ENCODE measurements at places on chromosomes 5 and 9. TPM values are rescaled to one million over a fixed set of nuclear protein-coding genes. Genes with fewer than 3 reads are reported as not detected.

DNA sequence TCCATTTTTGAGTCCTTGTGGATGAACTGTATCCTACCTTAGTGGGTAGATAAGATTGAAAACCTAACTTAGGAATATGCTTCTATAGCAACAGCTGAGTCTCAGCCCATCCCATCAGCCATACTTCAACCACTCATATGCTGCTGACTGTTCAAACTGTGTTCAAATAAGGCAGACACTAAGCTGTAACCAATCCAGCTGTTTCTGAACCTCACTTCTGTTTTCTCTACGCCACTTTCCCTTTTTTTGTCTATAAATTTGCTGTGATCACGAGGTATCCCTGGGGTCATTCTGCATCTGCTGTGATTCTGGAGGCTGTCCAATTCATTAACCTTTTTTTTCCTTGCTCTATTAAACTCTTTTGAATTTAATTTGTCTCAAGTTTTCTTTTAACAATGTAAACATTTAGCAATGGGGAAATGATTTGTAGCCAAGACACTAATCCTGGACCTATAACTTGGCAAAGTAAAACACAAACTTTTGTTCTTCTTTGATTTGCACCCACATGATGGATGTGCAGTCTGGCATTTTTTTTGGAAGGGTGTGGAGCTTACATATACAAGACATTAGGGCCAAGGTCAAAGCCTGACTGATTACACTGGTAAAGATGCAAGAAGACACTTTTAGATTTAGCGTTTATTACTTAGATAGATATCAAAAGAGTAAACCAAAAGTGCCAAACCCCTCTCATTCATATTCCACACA is 14.9 kb upstream of the SCGB3A2 start:
- DNase-seq, result no peak

DNA sequence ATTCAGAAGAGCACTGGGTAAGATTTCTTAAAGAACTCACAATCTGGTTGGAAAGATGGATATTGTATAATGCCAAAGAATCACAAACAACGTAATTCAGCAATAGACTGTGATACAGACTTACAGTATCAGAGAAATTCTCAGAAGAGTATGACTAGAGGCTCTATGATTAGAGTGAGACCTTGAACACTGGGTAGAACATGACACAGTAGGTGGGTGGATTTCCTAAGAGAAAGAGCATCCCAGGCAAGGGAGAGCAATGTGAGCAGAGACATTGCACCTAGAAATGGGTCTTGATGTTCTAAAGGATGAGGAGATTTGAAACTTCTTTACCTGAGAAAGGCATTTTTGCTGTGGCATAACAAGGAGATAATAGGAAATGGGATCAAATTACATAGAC is 27.3 kb upstream of the CAST start:
- DNase-seq, result no peak

GRCh38 chr5:143842920-143843319 is 31.0 kb downstream of the HMHB1 start:
- DNase-seq, result no peak

DNA sequence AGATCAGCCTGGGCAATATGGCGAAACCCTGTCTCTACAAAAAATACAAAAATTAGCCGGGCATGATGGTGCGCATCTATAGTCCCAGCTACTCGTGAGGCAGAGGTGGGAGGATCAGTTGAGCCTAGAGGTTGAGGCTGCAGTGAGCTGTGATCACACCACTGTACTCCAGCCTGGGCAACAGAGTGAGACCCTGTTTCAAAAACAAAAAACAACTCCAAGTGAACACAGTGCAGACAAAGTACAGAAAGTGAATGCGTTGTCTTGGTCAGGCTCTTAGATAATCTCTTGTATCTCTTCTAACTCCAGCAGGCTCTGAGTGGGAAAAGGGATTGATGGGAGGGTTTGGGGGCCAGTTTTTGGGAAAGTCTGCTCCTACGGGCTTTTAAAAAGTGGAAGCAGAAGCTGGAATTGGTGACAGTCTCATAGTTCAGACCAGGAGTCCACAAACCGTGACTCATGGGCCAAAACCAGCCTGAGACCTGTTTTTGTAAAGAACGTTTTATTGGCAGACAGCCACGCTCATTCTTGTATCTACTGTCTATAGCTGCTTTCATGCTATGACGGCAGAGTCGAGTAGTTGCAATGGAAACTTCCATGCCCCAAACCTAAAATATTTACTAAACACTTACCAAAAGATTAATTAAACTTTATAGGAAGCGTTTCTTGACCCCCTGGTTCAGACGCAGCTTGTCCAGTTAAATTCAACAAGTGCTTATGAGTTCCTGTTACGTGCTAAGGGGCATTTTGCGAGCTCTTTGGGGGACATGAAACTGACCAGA is 32.9 kb downstream of the NDST1 start:
- DNase-seq, result no peak

GRCh38 chr5:123262216-123262823 is 160.9 kb downstream of the CEP120 start:
- no peak for DNase-seq

- no peak for DNase-seq
Measured at GRCh38 chr5:96252596-96252995, 180.5 kb downstream of the PCSK1 start.

DNA sequence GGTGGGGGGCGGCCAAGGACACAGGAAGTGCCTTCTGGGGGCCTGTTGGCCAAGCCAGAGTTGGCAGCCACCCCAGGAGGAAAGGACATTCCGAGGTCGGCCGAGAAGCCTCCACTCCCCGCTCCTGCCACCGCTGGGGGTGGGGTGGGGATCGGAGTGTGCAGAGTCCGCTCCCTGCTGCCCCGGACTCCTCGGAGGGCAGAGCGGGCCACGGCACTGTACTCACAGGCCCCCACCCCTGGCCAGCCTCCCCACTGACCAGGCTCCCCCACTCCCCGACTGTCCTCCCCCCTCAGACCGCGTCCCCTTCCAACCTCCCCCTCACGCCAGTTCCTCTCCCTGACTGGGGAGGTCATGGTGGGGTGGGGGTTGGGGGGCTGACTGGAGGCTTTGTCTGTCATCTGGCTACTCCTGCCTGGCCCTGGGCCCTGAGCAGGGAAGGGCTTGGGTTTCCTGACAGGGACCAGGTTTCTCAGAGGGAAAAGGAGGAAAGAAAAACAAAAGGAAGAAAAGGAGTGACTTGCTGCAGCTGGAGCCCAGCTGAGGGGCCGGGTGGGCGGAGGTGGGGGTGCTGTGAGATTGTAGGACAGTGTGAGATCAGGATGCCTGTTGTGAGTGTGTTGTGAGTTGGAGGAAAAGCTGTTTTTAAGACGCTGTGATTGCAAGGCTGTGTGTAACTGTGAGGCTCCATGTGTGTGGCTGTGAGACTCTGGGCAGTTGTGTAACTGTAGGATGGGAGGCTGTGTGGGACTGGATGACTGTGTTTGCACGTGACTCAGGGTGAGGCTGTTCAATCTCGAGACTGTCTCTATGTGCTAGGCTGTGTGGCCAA is 29.7 kb downstream of the CNTFR start:
- no peak for DNase-seq

DNA sequence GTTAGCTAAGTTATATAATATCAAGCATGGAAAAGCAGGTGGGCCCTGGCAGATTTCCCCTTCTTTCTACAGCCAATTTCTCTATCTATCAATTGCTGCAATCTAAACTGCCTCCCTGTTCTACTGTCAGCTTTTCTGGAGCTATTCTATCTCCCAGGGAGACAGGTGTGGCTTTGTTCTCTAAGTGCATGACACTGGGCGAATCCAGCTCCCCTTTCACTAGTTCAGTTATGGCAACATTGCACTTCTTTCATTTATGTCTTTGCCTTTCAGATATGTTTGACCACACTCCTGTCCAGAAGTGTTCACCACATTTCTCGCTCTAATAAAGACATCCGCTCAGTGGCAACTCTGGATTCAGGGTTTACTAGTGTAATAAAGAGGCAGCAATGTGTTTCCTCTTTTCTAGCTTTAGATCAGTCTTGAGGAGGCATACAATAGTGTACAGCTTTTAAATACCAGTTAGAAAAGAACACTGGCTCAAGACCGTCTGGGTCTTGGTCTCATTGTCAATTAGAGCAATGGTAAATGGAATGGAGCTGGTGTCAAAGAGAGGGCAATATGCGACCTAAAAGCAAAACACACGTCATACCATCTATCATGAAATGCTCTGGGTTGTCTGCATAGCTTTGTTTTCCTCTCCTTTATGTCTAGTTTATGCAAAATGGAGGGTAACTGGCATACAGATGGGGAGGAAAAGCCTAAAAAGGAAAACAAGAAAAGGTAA is 197.0 kb downstream of the SLF1 start:
- no peak for DNase-seq

GRCh38 chr9:126615245-126615790 is 1.6 kb downstream of the LMX1B start:
- no peak for DNase-seq

DNA sequence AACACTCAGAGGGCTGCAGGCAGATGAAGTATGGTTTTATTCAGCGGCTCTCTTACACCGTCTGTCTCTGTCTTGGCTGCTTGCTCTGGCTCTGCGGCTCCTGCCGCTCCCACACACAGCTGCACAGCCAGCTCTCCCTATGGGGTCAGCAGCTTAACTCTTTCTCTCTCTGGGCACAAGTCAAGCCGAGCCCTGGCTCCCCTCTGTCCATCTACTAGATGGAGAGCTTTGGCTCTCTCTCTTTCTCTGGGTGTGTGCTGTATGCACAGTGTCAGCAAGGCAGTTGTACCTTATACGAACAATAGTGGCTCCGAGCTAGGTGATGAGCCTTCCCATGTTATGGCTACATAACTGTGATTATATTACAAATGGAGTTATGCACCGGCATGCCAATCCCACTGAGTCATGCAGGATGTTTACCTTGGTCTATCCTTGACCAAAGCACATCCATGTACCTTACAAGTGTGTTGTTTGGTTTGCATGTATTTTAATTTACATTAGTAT is 19.3 kb upstream of the PPP2CA start:
- DNase-seq, result no peak

DNA sequence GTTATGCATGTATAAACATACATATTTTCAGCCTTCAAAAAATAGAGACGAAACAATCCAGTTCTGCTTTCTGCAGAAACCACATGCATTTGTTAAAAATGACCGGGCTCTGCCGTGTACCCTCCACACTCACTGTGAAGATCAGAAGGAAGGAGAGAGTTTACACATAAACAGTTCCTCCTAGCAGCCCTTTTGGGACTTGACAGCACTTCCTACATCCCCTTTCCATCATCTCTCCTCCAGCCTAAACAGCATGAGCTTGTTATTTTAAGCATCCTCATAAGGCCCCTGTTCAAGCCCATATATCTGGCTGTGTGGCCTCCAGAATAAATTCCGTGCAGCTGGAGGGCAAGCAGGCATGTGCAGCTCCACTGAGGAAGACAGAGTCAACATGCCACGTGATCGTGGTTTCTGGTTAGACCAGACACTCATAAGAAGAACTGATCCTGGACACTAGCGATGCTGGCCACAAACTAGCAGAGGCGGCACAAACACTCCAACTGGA is 42.2 kb downstream of the NIPAL4 start:
- DNase-seq, result peak; percentile 83

DNA sequence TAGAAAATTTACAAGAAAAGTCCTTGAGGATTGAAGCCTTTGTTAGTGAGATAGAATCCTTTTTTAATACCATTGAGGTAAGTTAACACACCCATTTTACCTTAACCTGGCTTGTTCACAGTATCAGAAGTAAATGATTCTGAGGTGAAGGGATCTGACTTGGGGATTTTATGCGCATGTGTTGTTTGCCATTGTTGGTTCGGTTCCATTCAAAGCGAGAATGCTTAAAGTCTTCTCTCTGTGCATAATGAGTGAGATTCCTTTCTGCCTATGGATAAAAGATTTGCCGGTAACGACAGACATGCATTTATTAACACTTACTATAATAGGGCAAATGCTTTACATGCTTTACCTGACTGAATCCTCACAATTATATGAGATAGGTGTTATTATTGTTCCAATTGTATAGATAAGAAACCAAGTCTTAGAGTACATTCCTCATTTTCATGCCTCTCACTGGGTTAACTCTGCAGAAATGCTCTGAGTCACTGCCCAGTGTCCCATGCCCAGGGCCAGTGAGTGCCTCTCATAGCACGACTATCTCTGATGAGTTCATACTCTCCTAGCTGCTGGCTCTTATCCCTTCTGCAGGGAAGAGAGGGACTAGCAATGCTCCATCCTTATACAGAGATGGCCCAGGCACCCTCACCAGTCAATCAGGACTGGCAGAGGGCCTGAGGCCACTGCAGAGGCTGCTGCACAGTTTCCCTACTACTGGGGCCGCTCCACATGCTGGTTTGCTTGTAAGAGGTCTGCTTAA is 54.4 kb downstream of the CMYA5 start:
- DNase-seq, result no peak

- DNase-seq, result no peak
Measured at GRCh38 chr5:124963236-124963919, 216.9 kb upstream of the ZNF608 start.

- no peak for DNase-seq
Measured at GRCh38 chr5:126969548-126969947, 60.8 kb downstream of the MARCHF3 start.

DNA sequence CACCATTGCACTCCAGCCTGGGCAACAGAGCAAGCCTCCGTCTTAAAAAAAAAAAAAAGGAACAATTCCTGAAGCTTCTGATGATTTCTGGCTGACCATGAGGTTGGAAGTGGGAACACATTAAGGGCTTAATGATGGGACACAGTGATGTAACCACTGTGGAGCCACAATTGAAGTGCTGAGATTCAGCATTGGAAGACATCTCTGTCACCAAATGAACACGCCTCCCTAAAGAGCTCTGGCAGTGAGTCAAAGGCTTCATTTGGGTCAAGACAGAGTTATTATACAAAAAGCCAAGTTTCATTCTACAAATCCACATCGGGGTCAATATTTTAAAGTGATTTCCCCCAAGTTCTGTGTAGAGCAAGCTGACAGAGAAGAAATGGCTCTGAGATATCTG is 4.5 kb upstream of the S1PR3 start:
- no peak for DNase-seq

DNA sequence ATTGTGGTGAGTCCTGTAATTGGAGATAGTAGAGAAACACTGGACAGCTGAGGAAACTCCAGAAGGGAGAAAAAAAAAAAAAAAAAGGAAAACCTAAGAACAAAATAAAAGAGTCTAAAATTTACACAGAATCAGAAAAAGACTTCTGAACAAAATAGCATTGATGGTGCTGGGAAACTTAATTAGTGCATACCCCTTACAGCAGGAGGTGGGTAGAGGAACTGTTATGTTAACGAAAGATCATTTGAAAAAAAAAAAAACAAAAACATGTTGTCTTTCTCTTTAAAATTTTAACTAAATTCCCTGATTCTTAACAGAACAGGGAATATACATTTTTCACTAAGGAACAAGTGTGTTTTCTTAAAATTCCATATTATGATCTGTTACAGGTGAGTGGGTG is 11.6 kb upstream of the MTX3 start:
- no peak for DNase-seq

- DNase-seq, result no peak
Measured at GRCh38 chr5:152400846-152401245, 4.2 kb downstream of the NMUR2 start.

- peak; percentile 3 for DNase-seq
Measured at GRCh38 chr5:83927140-83927733, 206.6 kb upstream of the HAPLN1 start.

GRCh38 chr5:112253478-112254250 is 165.4 kb downstream of the EPB41L4A start:
- DNase-seq, result no peak

Gene BHMT2
- not detected for polyA plus RNA-seq

Gene SLC1A1
- not detected for polyA plus RNA-seq

Gene CCNB1
- polyA plus RNA-seq, result 4.3 TPM

Gene PLPP7
- polyA plus RNA-seq, result 2.0 TPM

Gene RASGRF2
- polyA plus RNA-seq, result 0.03 TPM

Gene C8G
- polyA plus RNA-seq, result not detected

Gene NFIB
- polyA plus RNA-seq, result not detected

Gene IL7R
- 3.7 TPM for polyA plus RNA-seq

Gene PTAR1
- polyA plus RNA-seq, result 21.5 TPM

Gene PALM2AKAP2
- polyA plus RNA-seq, result not detected

Gene CERCAM
- polyA plus RNA-seq, result 0.37 TPM

Data from naive B cell (primary cell).